ENCODE measurements at places on chromosomes 7 and 10.

GRCh38 chr10:125149036-125149679, 11.2 kb downstream of the CTBP2 start:
- no peak for DNase-seq

GRCh38 chr10:60399328-60399727, 9.7 kb upstream of the ANK3 start:
- no peak for DNase-seq

- DNase-seq: peak; percentile 69
Observed at GRCh38 chr10:132939957-132940790, 2.2 kb downstream of the CFAP46 start.

DNA sequence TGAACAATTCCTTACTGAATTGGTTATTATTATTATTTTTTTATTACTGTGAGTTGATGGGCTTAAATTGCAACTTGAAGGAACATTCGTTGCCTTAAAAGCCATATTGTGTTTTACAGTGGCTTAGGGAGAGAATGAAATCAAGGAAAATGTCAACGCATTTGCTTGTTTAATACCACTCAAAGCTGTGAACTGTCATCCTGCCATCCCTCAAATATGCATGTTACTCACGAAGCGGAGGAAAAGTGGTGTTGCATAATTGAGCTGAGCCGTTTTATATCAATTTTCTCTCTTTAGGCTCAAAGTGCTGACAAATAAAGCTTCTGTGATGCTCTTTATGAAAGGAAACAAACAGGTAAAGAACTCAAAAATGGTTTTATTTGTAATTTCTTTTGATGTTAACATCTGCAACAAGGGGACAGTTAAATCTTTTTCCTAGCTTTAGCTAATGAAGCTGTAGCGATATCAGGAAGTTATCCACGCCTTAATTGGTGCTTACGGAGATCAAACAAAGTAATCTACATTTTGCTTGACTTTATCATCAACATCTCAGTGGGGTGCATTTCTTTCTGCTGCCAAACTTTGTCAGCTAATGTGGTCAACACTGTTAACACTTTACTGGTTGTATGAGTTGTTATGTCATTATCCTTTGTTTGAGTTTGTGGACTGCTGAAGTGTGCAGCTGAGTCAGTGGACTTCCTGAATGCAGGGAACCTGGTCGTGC, 33.1 kb downstream of the GLRX3 start:
- DNase-seq: peak; percentile 38

DNA sequence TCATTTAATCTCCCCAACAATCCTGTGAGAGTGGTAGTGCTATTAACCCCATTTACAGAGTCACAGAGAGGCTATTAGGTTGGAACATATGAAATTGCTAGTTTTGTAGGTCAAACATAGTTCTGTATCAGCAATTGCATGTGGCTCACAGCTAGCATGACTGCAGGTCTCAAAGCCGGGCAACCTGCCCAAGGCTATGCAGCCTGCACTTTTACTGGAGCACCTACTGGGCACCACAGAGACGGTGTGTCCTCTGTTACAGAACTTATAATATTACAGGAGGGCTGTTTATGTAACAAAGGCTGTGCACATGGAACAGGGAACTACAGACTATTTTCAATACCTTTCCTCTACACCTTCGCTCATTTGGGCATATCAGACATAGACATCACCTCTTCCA, 355.8 kb downstream of the RPS24 start:
- DNase-seq: no peak
